ENCODE measurements at places on chromosomes 11 and 22.

DNA sequence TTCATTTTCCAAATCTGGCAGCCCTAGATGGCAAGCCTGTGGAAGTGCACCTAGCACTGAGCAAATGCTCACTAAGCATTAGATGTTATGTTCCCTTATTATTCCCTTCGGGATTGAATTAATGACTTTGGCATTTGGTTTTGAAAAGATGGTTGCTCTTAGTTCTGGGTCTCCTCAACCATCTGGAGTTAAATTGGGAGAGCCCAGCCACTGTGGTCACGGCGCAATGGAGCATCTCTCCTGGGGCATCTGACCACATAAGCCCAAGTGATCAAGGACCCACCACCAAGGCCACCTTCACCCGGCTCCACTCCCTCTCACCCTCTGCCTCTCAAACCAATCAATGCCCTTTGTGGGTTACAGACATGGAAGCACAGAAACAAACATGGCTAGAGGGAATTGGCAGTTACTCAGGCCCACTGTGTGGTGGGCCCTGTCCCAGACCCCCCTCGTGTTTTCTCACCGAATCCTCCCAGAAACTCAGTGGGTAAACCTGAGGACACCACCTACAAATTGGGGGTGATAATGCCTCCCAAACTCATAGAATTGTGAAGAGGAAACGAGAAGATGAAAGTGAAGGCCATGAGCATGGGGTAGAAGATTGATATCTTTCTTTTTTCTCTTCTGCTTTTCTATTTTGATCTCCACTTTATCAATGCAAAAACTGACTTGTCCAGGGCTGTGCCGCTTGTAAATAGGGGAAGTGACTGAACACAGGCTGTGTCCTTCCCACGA is 52.2 kb downstream of the IRAG1 start:
- no peak for DNase-seq

- DNase-seq, result no peak
These were observed 3.8 kb upstream of the MPPED1 start for GRCh38 chr22:43408009-43408408.

DNA sequence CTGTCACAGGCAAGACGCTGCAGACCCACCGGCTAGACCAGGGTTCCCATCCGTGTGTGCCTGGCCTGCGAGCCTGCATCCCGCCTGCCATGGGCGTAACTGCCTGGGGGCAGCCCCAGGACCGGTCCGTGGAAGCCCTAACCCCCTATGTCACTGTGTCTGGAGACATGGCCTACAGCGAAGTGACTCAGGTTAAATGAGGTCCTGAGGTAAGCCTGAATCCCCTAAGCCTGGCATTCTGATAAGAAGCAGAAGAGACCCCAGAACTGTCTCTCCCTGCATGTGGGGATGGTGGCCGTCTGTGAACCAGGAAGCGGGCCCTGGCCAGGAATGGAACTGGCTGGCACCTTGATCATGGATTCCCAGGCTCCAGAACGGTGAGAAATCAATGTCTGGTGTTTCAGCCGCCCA is 570.1 kb downstream of the BRD1 start:
- DNase-seq, result no peak

GRCh38 chr22:25027959-25028840 is 75.7 kb downstream of the KIAA1671 start:
- no peak for DNase-seq

GRCh38 chr11:62260261-62260953 is 9.6 kb upstream of the SCGB2A2 start:
- no peak for DNase-seq

- DNase-seq, result no peak
These were observed 4.5 kb downstream of the TMPRSS4 start for GRCh38 chr11:118081241-118081958.
